SJSA1 (cell line): ENCODE measurements at places on chromosomes 16 and 17. TPM values are rescaled to one million over a fixed set of nuclear protein-coding genes. Genes with fewer than 3 reads are reported as not detected.

Gene HEATR9
- total RNA-seq = not detected in 2 replicates

Gene EPN3
- 0.03 TPM in 1 of 2 replicates, not detected in the other for total RNA-seq

Gene STUB1
- 150 and 253 TPM in 2 replicates for total RNA-seq

Gene NPIPA2
- total RNA-seq = 0.13 TPM in 1 of 2 replicates, not detected in the other

Gene SOCS1
- total RNA-seq = 8.1 and 9.0 TPM in 2 replicates

Gene STH
- not detected in 2 replicates for total RNA-seq

Gene CCDC154
- not detected in 2 replicates for total RNA-seq

Gene CD300E
- total RNA-seq = not detected in 2 replicates

Gene SLC47A1
- total RNA-seq = not detected in 2 replicates

Gene TCAP
- total RNA-seq = 0.11 TPM in 1 of 2 replicates, not detected in the other

Gene GFAP
- total RNA-seq = not detected in 2 replicates

Gene ACSM2B
- total RNA-seq = not detected in 2 replicates

Gene ST6GALNAC2
- total RNA-seq = 0.84 TPM in 1 of 2 replicates, not detected in the other

Gene ZNF48
- 9.6 and 17.3 TPM in 2 replicates for total RNA-seq

Gene CACNB1
- 0.94 and 2.9 TPM in 2 replicates for total RNA-seq
